SJCRH30 (cell line): ENCODE measurements at places on chromosomes 12 and 14.

- no peaks in the 10 kb centered on the region for H3K27me3 ChIP-seq
- peaks cover 5% of the 10 kb centered on the region for H3K4me1 ChIP-seq
- peak; percentile 16 for DNase-seq
- H3K4me3 ChIP-seq, result no peak overlapping the region
- H3K36me3 ChIP-seq, result no peaks in the 10 kb centered on the region
- H3K27ac ChIP-seq, result no peak overlapping the region
These were observed 119.1 kb downstream of the ITPR2 start for GRCh38 chr12:26713885-26714383.

DNA sequence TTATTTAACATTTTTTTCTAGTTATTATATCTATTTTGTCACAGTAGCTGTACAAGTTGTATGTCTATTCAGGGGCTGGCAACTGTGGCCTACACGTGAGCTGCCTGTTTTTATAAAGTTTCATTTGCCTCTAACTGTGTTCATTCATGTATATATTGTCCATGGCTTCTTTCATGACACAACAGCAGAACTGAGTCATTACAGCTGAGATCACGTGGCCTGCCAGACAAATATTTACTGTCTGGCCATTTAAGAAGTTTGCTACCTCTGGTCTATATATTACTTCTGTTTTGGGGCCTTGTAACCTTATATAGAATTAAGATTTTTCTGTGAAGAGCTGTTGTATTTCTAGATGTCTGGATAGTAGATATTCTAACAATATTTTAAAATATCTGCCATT, 37.9 kb downstream of the KIAA0586 start:
- no peak for DNase-seq
- H3K4me1 ChIP-seq, result no peaks in the 10 kb centered on the region
- H3K36me3 ChIP-seq, result peaks cover 23% of the 10 kb centered on the region
- no peak overlapping the region for H3K27ac ChIP-seq
- H3K4me3 ChIP-seq, result no peak overlapping the region

DNA sequence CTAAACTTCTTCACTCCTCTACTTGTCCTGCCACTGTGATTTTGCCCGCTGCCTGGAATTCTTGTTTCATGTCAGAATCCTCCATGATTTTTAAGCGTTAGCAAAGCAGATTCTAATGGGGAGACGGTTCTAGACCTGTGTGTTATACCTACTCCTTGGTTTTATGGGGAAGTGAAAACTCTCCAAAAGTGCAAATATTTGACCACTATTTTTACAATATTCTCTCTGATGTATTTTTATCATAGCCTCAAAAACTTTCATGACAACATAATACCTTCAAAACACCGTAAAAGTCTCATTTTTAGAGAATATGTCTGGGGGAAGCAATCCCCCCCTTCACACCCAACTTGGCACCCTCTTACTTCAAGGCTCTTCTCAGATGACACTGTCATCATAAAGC, 12.9 kb upstream of the KRAS start:
- no peaks in the 10 kb centered on the region for H3K4me1 ChIP-seq
- no peak overlapping the region for H3K4me3 ChIP-seq
- 0 out of 2 replicates have a peak, but pooled peaks cover 7% of the 10 kb centered on the region for H3K27me3 ChIP-seq
- no peaks in the 10 kb centered on the region for H3K36me3 ChIP-seq
- H3K27ac ChIP-seq, result no peak overlapping the region

DNA sequence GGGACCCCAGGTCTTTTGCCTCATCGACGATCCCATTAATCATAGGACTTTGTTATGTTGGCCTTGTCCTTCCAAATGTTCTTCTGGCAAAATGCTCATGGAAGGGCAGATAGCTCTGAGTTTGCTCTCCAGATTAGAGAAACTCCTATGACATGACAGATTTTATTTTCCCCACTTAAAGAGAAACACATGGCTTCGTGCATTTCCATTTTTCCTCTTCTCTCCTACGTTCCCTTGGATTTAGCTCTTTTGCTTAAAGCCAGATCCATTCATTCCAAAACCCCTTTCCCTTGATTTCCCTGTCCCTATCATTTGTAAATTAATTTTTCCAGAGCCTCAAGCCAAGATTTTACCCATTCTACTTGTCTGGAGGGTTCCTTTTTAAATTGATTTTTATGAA, 2.9 kb downstream of the PRIMA1 start:
- no peaks in the 10 kb centered on the region for H3K27me3 ChIP-seq
- H3K36me3 ChIP-seq, result no peaks in the 10 kb centered on the region
- H3K4me1 ChIP-seq, result no peaks in the 10 kb centered on the region
- H3K27ac ChIP-seq, result no peak overlapping the region

GRCh38 chr12:110280392-110280778, 662 bp upstream of the ATP2A2 start:
- H3K36me3 ChIP-seq, result peaks cover 27% of the 10 kb centered on the region
- H3K4me1 ChIP-seq, result peaks cover 14% of the 10 kb centered on the region
- DNase-seq, result peak; percentile 55
- H3K27me3 ChIP-seq, result no peaks in the 10 kb centered on the region
- peak overlapping the region; percentile 89 for H3K4me3 ChIP-seq

- H3K4me3 ChIP-seq, result no peak overlapping the region
- peak; percentile 12 for DNase-seq
- no peaks in the 10 kb centered on the region for H3K36me3 ChIP-seq
- peaks cover 11% of the 10 kb centered on the region for H3K4me1 ChIP-seq
- H3K27me3 ChIP-seq, result no peaks in the 10 kb centered on the region
- no peak overlapping the region for H3K27ac ChIP-seq
These were observed 80.7 kb upstream of the METAP2 start for GRCh38 chr12:95393191-95393790.

DNA sequence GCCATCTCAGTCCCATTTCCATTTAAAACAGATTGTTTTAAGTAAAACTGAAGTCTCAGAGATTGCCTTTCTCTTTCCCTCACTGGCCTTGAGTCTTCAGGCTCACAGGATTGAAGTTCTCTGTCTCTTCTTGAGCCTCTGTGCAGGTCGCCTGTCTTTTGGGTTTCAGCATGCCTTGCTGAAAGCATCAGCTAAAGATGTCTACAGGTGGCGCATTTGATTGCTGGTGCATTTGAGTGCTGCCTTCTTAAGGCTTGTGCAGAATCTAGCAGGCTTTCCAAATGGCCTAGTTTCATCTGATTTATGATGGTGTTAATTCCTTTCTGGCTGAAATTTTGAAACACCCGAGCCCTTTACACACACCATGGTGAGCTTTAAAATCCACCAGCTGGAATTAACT, 1062.2 kb upstream of the FBXO33 start:
- H3K4me3 ChIP-seq, result no peak overlapping the region
- H3K27ac ChIP-seq, result no peak overlapping the region
- no peaks in the 10 kb centered on the region for H3K27me3 ChIP-seq
- no peak for DNase-seq

DNA sequence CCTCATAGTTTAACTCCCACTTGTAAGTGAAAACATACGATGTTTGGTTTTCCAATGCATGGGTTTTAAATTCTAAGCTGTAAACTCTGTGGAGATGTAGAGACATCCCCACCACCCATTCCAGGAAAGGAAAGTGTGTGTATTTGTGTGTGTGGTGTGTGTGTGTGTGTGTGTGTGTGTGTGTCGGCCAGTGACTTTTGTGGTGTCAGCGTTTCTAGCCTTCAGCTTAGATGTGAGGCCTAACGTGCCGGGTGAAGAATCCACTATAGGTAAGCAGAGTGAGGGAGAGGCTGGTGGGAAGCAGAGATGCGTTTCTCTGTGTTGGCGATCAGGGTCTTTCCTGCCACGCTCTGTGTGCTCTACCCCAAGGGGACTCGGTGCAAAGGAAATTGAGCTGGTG, 93.0 kb downstream of the SLC24A4 start:
- no peaks in the 10 kb centered on the region for H3K4me1 ChIP-seq
- DNase-seq, result no peak
- H3K36me3 ChIP-seq, result no peaks in the 10 kb centered on the region
- no peak overlapping the region for H3K4me3 ChIP-seq

DNA sequence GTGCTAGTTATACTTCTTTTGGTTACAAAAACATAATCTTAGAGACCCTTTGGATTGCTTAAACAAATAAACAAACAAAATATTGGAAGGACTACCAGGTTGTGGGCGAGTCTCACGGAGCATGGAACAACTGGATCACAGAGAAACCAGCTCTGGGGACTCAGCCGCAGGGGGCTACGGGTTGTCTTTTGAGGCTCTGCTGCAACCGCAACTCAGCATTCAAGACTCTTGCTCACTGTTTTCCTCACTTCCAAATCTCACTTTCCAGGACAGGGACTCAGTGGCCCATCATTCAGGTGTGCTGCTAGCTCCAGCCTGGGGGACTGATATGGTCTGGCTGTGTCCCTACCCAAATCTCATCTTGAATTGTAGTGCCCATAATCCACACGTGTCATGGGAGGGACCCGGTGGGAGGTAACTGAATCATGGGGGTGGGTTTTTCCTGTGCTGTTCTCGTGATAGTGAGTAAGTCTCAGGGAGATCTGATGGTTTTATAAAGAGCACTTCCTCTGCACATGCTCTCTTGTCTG, 14.0 kb upstream of the SERPINA4 start:
- H3K36me3 ChIP-seq, result no peaks in the 10 kb centered on the region
- no peak for DNase-seq
- no peak overlapping the region for H3K4me3 ChIP-seq
- H3K27me3 ChIP-seq, result peaks cover 3% of the 10 kb centered on the region; the same call in 1 of the 2 replicates

DNA sequence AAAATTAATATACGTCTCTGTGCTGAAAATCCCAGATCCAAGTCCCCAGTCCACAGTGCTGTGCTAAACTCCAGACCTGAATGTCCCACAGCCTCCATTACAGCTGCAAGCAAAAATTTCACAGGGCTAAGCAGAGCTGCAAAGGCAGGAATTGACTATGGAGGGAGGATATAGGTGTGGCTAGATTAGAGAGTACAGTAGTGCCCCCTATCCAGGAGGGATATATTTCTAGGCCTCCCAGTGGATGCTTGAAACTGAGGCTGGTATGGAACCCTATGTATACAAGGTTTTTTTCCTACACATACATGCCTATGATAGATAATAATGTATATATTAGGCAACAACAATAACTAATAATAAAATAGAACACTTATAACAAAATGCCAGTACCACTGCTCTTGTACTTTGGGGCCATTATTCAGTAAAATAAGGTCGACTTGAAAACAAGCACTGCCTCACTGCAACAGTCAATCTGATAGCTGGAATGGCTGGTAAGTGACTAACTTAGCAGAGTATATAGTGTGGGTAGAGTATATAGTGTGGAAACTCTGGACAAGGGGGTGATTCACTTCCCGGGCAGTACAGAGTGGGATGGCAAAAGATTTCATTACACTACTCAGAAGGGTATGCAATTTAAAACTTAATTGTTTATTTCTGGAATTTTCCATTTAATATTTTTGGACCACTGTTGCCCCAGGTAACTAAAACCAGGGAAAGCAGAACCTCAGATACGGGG, 82.7 kb downstream of the C14orf132 start:
- no peaks in the 10 kb centered on the region for H3K27me3 ChIP-seq
- DNase-seq, result no peak
- no peak overlapping the region for H3K27ac ChIP-seq
- no peaks in the 10 kb centered on the region for H3K4me1 ChIP-seq

DNA sequence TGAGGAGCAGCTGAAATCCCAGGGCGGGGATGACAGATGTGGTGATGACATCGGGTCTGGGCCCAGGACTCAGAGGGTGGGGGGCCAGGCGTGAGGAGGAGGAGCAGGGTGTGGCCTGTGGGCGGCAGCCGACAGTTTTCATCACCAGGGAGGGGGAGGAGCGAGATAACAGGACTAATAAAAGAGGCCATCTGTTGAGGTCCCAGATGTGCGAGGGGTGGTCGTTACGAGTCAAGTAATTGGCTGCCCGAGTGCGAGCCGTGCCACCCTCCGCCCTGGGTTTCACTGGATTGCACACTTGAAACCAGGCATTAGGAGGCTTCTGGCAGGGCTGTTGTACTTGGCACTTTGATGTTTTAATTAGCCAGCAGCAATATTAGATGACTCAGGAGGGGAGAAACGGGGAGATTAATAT, 67.2 kb downstream of the NOS1 start:
- peaks cover 40% of the 10 kb centered on the region for H3K36me3 ChIP-seq
- no peak overlapping the region for H3K4me3 ChIP-seq
- no peaks in the 10 kb centered on the region for H3K27me3 ChIP-seq
- H3K27ac ChIP-seq, result no peak overlapping the region
- no peaks in the 10 kb centered on the region for H3K4me1 ChIP-seq

DNA sequence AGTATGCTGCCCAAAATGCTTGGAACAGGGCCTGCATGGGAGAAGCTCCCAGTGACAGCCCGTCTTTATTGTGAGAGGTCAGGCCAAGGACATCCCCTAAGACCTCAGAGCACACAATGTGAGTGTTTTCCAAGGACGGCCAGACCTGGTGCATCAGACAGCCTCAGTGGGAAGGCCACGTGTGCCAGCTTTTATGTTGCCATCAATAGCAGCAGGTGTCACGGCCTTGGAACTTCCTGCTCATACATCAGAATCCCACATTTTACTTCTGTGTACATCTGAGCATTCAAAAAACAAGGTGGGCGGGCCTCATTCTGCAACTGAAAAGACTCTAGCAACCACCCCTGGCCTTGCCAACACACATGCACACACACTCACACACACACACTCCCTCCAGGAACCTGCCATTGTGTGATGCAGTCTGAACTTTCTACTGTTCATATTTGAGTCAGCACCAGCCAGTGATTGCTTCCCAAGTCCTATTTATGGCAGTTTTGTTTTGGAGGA, 753.1 kb upstream of the TBX3 start:
- no peaks in the 10 kb centered on the region for H3K36me3 ChIP-seq
- no peak overlapping the region for H3K4me3 ChIP-seq
- DNase-seq, result no peak
- no peaks in the 10 kb centered on the region for H3K27me3 ChIP-seq
- H3K4me1 ChIP-seq, result peaks cover 4% of the 10 kb centered on the region; the same call in 1 of the 2 replicates

GRCh38 chr12:6834254-6834653, 6.0 kb downstream of the P3H3 start:
- H3K4me3 ChIP-seq, result no peak overlapping the region
- H3K36me3 ChIP-seq, result peaks cover 44% of the 10 kb centered on the region
- H3K27ac ChIP-seq, result no peak overlapping the region
- H3K4me1 ChIP-seq, result peaks cover 3% of the 10 kb centered on the region; the same call in 1 of the 2 replicates
- DNase-seq, result no peak
- no peaks in the 10 kb centered on the region for H3K27me3 ChIP-seq

DNA sequence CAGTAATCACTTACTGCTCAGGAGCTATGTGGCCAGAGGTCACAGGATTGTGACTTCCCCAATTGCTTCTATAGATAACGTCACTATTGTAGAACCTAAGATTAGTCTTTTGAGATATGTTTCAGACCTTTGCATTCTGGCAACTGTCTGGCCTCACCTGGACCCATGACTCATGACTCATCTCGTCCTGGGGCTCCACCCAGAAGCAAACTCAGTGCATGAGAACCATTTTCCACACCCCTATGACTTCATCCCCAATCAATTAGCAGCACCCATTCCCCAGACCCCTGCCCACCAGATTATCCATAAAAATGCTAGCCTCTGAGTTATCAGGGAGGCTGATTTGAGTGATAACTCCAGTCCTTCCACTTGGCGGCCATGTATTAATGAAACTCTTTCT, 186.9 kb downstream of the EMP1 start:
- no peak for DNase-seq
- H3K4me1 ChIP-seq, result no peaks in the 10 kb centered on the region
- no peaks in the 10 kb centered on the region for H3K27me3 ChIP-seq
- no peak overlapping the region for H3K4me3 ChIP-seq
- no peak overlapping the region for H3K27ac ChIP-seq

GRCh38 chr14:55316564-55316963, 45.3 kb downstream of the FBXO34 start:
- H3K36me3 ChIP-seq, result peaks cover 2% of the 10 kb centered on the region; the same call in 1 of the 2 replicates
- DNase-seq, result no peak
- H3K4me1 ChIP-seq, result no peaks in the 10 kb centered on the region
- H3K27ac ChIP-seq, result no peak overlapping the region
- no peaks in the 10 kb centered on the region for H3K27me3 ChIP-seq
